ENCODE measurements at places on chromosomes 16 and 17.
A peak's percentile ranks its signal among the peaks of the same experiment; 100 is the strongest.

- peak; percentile 17 for DNase-seq
Measured at GRCh38 chr17:68344701-68345136, 53.4 kb downstream of the ARSG start.

GRCh38 chr16:56190677-56191155, 573 bp upstream of the GNAO1 start:
- DNase-seq = no peak

DNA sequence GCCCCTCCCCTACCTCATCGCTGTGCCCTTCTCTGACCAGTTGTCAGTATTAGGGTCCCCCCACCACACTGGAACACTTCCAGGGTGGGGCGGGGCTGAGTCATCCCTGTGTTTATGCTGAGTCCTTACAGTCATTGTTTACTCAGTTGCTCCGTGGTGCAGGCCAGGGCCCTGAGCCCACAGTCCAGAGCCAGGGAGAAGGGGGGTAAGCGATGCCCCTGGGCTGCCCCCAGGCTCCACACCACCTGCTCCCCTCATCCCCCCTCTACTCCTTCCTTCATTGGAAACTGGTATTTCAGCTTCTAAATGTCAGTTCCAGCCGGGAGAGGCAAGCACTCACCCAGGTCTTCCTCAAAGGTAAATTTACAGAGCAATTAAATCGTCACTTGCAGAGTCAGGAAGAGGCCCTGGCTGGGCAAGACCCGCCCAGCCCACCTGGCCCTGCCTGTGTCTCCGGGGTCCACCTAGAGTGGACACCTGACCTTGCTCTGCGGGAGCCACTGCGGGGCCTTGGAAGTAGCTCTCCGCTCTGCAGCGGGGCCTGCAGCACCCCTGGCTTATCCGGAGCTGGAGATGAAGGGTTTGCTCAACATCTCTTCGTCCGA, 4.8 kb downstream of the ATP2A3 start:
- DNase-seq = no peak

DNA sequence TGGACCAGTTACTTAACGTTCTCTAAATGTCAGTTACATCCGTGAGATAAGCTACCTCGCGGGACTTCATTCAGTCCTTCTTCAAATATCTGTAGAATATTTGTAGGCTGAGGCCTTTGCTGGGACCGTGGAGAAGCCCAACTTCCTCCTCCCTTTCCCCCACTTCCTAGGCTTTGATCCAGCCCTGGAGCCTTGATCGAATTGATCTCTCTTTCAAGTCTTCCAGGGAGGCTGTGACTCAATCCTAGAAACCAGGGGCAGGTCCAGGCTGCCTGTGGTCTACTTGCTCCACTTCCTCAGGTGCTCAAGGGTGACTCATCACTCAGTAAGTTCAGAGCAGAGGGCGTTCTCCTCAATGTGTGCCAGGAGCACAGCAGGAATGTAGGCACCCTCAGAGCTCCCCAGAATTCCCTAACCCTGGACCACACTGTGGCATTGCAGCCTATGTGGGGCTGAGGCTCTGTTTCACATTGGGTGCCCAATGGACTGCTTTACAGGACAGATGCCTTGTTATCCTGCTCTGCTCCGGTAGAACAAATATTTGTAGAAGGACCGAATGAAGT, 11.2 kb upstream of the CEP20 start:
- peak; percentile 6 for DNase-seq

- no peak for DNase-seq
Measured at GRCh38 chr17:55308613-55309391, 44.0 kb downstream of the HLF start.

DNA sequence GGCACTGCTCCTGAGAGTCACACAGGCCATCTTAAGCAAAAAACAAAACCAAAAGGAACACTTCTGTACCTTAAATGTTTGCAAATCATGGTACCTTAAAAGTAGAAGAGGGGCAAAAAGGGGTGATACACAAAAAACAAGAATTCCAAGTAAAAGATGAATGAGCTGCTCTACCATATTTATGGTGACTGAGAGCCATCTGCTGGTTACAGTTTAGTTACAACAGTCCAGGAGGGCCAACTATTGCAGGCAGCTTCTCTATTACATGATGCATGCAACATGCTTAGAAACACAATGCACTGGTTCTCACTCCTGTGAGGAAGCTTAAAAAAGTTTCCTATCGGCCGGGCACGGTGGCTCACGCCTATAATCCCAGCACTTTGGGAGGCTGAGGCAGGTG, 53.5 kb downstream of the STX8 start:
- no peak for DNase-seq

DNA sequence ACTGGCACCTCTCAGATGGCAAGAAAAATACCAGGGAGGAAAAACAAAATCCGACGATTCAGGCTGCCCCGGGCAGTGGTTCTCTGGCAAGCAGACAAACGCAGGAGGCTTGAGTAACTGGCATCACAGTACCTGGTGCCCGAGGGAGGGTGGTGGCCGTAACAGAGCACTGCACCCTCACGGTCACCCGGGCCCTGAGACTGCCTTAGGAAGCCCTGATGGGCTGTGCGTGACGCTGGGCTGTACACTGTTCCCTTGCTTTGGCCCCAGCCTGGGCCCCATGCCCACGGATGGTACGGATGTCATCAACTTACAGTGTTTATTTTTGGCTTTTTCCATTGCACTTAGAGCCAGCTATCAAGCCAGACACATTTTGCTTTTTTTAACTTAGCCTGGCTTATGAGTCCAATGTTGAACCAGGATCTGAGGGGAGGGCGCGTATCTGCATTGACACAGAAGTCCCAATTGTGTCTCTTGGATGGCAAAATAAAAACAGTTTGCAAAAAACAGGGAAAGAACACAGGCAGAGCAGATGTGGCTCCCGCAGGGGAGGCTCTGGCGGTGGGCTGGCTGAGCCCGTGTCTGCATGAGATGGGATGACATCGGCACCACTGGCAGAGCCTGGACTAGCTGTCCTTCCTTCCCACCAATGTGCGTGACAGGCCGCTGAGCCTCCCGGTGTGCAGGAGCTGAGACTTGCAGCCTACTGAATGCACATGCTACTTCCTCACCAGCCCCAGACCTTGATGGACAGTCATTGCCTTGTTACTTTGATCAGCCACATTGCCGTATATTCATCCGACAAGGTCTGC, 287.7 kb downstream of the FOXL1 start:
- DNase-seq = no peak

- DNase-seq = no peak
Measured at GRCh38 chr17:80494547-80494946, 18.1 kb upstream of the NPTX1 start.

- no peak for DNase-seq
Measured at GRCh38 chr16:85728879-85729278, 22.0 kb downstream of the C16orf74 start.

- DNase-seq = no peak
Measured at GRCh38 chr17:39569126-39569525, 38.6 kb downstream of the NEUROD2 start.

DNA sequence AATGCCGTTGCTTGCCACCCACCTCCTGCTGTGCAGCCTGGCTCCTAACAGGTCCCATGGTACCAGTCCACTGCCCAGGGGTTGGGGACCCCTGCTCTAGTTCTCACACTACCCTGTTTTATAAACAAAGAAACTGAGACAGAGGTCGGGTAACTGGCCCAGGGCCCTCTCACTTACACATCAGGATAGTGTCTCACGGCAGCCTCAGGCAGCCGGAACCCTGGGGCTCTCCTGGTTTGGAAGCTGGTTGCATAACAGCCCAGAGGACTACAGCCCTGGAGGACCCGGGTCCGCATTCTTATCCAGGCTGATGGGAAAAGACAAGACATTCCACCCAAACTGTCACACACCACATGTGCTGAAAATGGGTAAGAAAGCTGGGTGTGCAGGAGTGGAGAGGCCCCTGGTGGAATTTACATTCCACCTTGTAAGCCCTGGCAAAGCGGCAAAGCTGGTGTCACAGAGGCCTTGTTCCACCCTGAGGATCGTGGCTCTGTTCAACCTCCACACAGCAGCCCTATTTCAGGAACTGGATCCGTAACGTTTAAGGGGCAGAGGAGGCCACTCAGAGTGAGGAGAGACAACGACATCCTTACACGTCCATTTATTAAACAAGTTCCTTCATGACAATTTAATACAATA, 9.8 kb downstream of the CMTM3 start:
- no peak for DNase-seq

DNA sequence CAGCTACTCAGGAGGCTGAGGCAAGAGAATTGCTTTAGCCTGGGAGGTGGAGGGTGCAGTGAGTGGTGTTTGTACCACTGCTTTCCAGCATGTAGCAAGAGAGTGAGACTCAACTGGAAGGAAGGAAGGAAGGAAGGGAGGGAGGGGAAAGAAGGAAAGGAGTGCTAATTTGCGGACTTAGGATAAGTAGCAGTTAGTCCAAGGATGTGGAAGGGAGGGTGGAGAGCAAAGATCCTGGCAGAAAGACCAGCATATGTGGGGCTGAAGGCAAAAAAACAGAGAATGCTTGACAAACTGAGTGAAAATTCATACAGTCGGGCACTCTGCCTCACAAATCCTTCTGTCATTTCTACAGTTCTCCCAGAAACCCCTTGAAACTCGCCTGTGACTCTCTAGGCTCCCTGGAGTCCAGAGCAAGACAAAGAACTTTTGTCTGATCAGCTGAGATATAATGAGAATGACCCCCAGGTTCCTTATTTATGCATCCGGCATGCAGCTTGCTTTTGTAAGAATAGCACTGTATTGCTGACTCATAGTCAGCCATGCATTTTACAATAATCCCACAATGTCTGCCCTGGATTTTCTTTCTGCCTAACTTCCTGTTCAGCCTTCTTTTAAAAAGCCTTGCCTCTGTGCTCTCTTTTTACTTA, 31.5 kb downstream of the CDK5RAP3 start:
- DNase-seq = no peak

- DNase-seq = no peak
Measured at GRCh38 chr17:51439395-51440229, 179.3 kb downstream of the UTP18 start.

DNA sequence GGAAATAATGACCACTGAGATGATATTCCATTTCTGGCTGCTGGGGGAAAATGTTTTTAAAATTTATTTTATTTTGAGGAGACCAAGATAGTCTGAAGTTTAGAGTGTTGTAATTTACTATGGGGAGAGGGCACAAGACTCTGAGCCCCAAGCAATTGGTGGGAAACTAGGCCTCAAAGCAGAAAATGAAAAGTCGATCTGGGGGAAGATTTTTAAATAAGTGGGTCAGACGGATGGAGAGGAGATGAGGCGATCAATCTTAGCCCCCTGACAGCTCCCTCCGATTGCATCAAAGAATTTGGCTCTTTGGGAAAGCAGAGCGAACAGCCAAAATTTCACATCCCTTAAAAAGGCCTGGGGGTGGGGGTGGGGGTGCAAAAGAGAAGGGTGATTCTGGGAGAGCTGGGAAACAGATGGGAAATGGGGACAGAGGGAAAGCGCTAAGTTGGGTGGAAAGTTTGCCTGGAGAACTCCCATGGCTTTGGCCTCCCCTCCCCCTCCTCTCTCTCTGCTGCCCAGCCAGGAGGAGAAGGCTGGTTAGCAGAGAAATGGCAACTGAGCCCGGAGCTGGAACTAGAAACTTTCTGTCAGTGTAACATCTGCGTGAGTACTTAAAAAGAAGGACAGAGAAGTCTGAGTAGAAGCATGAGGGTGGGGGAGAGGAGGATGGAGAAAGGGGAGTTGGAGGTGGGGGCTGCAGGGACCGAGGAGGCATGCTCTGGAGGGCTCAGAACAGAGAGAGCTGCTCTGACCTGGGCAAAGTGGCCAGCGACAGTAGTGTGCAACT, 1.4 kb upstream of the HOXB2 start:
- DNase-seq = no peak

DNA sequence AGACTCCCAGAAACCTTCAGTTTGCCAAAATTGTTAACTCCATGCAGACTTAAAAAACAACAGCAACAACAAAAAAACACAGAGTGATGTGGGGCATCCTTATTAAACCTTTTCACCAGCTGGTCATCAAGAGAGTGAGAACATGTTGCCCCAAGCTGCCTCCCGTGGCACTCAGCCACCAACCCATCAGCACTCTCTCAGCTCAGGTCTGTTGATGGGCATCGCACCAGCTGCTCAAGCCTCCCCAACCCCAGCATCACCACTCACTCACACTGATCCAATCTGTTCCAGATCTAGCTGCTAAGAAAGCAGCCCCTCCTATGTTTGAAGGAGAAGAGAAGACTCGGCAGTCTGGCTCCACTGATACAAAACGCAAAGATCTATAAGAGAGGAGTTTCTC, 46.8 kb downstream of the SLC39A11 start:
- no peak for DNase-seq

DNA sequence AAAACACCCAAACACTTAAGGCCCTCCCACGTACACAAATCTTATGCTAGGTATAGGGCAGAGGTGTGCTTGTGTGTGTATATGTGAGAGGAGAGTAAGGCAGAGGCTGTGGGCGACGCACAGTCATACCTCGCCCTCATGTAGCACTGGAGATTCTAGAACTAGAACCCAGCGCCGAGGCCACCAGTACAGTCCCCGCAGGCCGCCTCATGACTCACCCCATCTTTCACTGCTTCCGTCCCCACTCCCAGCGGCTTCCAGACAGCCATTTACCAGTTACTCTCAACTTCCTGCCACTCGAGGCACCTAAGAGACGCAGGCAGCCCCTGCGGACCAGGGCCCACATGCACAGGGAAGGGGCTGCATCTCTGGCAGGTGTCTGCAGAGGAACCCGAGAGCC, 23.2 kb upstream of the CYTH1 start:
- DNase-seq = peak; percentile 46

GRCh38 chr17:82313195-82314011, 4.0 kb downstream of the CD7 start:
- no peak for DNase-seq

DNA sequence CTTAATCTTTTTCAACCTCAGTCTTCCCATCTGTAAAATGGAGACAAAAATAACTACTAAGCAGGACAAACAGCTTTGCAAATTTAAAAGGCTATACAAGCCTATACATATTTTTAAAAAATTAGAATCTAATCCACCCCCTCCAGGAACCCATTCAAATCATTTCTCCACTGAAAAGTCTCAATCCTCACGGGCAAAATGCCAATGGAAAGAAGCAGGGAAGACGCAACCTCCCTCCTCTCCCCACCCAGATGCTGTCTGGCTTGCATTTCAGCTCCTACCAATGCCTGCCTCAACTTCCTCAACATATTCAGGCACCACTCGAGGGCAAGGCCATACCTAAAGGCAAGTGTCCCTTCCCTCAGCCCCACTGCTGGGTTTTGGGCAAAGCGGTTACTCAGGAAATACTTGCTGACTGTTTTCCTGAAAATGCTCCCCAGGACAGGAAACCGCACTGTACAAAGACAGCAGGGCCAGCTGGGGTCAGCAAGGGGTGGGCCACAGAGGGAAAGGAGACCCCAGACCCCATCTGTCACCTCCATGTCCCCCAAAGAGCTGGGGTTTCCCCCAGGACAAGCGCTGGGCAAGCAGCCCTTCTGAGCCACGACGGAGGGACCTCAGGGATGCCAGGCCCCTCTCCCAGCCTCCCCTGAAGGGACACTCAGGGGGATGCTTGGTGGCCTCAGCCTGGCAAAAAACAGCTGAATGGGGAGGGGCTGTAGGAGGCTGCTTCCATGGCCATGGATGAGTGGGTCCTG, 47.7 kb upstream of the DOC2B start:
- no peak for DNase-seq

- DNase-seq = no peak
Measured at GRCh38 chr16:79469999-79470398, 130.5 kb downstream of the MAF start.

All from stimulated activated CD8-positive, alpha-beta memory T cell treated with anti-CD3 and anti-CD28 coated beads, Interleukin-2, amount 100 ng/mL, for 48 hours (primary cell).